IPS DF 19.7 (cell line): ENCODE measurements at places on chromosomes 7 and 10.

- no peak for DNase-seq
These were observed 53.7 kb downstream of the PFKFB3 start for GRCh38 chr10:6256439-6256838.

DNA sequence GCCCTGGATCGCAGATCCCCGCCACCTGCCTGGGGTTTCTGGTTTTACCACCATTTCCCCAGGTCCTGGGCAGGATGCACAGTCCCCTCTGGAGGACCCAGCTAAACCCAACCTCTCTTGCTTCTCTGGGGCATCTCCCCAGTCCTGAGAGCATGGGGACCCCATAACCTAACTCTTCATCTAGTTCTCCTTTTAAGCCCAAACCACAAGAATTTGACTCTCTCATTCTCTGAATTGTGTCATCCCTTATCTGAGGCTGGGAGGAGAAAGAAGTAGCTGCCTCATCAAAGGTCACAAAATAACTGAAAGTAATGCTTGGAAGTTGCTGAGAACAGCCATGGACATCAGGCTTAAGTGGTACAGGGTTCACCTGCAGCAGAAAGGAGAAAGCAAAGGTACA, 159.9 kb downstream of the FGFR2 start:
- no peak for DNase-seq

DNA sequence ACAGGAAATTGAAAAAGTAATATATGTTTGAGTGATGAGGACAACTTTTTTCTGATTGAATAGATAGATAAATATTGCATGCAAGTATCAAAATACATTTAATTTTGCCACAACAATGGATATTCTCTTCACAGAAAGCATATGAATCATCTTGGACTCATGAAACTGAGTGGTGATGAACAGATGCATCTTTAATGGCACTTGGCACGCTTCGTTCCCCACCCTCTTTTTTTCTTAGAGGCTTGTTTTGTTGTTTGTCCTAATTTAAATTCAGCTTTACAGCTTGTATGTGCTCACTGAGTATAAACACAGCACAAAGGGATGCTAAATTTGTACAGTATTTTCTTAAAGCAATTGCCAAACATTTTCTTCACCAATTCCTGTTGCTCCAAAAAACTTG, 145.0 kb upstream of the YAE1 start:
- no peak for DNase-seq

GRCh38 chr10:126521399-126521798, 133.1 kb upstream of the ADAM12 start:
- no peak for DNase-seq

- DNase-seq: no peak
These were observed 4.6 kb downstream of the VWA2 start for GRCh38 chr10:114243661-114244060.
